ENCODE measurements at places on chromosomes 2 and 18. TPM values are rescaled to one million over a fixed set of nuclear protein-coding genes. Genes with fewer than 3 reads are reported as not detected.
A peak's percentile ranks its signal among the peaks of the same experiment; 100 is the strongest.

- DNase-seq, result no peak
Measured at GRCh38 chr18:50131591-50131990, 63.4 kb downstream of the MYO5B start.

- peak; percentile 7 for DNase-seq
Measured at GRCh38 chr2:143177096-143177786, 48.0 kb downstream of the ARHGAP15 start.

DNA sequence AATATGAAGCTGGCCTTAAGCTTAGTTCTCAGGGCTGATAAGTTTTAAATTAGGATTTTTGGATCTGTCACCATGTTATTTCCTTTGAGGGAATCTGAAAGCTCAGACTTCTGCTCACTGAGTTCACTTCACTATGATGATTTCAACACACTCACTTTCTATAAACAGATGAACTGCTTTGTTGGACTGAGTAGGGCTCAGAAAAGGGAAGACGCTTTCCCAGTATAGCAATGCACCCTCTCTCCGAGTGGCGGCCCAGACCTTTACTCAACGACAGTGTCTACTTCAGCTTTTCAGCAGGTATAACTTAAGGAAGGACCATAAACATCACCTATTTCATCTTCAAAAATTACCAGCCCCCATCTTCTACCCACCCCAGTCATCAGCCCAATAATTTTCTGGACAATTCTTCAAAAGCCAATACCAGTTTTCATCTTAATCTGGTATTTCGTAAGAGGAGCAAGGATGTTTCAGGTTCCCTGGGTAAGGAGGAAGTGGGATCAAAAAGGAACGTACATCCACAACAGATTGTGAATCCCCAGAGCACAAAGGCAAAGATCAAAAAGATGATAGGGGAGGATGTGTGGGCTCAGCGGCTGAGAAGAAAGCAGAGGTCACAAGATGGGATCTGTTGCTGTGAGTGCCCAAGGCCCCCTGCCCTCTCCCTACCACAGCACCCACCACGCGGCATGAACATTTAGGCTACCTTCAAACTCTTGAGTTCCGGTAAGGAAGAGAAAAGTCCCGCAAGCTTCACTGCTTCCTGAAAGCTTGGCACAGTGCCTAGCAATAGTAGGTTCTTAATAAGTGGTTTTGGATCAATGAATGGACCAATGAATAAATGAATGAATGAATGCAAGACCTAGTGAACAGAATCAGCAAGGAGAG is 41.9 kb downstream of the LPIN2 start:
- no peak for DNase-seq

- no peak for DNase-seq
Measured at GRCh38 chr2:11699686-11700670, 30.0 kb upstream of the NTSR2 start.

DNA sequence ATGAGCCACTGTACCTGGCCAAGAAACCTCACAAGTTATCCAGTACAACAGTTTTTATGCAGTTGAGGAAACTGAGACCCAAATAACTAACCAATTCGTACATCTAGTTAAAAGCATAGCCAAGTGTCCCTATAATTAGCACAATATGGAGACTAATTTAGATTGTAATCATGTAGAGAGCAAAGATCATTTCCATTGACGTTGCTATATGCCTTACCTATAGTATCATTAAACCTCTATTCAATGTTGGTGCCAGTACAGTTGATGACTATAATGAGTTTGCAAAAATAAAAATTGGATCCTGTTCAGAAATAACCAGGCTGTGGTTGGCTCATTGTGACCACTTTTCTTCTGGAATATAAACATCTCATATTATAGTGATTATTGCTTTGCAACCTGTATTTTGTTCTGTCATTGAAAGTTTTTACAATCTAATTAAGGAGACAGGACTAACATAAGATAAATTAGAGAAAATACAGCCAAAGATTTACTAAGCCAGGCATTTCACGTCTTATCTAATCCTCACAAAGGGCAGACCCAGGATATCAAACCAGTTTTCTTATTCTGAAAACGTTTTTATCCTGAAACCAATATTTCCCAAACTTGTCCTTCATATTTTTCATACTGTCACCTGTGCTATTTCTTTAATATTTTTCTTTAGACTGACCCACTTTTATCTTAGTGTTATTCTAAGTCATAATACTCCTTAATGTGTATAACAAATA is 130.0 kb upstream of the STON1 start:
- no peak for DNase-seq

DNA sequence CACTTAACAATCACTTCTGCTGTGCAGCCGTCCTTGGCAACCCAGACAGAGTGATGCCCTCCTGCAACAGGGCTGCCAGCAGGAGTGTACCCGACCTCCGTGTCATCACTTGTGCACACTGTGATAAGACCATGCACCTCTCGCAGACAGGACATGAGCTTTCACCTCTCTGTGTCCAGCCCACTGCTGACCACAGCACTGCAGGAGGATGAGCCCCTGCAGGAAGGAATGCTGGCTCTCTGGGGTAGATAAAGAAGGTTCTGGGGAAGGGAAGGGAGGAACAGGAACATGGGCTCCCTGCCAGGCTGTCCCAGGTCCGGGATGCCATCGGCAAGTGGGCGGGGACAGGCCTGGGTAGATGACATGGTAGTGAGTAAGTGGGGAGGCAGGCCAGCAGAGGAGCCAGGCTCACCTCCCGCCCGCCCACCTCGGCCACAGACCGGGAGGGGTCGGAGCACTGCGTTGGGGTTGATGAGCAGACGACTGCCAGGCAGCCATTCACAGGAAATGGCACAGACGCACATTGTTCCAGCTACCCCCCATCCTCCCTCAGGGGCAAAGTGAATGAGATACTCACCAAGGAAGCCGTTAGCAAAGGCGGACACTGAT is 18.6 kb upstream of the COL6A3 start:
- no peak for DNase-seq

DNA sequence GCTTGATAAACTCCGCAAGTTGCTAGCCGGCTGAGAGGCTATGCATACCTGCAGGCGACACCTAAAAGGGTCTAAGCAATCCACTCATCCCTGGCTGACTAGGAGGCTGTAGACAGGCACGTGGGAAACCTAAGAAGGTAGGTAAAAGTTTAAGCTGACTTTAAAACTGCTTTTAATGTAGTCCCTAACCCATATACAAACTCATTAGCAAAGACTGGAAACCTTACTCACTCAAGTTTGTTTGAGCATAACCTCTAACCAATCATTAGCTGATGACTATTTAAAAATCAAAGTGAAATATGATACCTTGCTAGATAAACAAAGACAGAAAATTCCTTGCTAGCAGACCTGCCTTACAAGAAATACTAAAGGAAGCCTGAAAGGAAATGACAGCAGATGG is 106.4 kb downstream of the EXOC6B start:
- no peak for DNase-seq

DNA sequence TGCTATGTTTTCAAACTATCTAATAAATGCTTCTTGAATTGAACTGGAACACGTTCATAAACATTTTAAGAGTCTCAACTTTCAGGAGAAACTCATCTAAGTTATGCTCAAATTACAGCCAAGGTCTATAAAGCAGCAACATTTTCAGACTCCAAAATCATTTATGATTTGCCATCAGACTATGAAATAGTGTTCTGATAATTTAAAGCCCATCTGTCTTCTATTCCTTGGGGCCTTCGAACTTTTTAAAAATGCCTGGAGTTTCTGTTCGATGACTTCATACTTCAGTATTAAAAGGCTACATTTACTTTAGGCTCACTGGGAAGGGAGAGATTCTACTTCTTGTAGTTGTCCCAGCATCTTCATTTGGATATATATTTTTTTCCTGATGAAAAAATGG is 73.6 kb upstream of the NXPH2 start:
- DNase-seq, result no peak

- no peak for DNase-seq
Measured at GRCh38 chr18:31056296-31056695, 13.8 kb upstream of the DSC3 start.

DNA sequence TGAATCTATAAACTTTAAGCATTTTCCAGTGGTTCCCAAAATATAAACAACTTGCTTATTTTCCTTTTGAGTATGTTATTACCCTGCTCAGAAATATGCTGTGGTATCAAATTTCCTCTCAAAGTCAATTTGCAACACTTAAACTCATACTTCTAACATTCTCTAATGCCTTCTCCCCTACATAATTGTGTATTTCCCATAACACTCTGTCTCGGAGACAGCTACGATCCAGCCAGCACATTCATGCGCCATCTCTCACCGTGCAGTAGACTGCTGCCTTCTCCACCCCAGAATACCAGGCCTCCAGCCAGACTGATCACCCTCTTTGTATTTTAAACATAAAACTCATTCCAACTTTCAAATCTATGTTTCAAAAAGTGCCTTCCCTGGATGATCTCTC is 41.8 kb downstream of the TIMM21 start:
- DNase-seq, result no peak

DNA sequence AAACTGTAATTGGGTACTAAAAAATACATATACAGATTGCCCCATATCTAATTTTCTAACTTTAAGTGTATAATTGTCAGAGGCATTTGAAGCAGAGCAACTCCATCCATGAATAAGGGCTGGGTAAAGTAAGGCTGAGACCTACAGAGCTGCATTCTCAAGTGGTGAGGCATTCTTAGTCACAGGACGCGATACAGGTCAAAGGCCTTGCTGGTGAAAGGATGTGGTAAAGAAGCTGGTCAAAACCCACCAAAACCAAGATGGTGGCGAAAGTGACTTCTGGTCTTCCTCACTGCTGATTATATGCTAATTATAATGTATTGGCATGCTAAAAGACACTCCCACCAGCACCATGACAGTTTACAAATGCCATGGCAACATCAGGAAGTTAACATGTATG is 50.0 kb downstream of the SLC8A1 start:
- no peak for DNase-seq

GRCh38 chr2:233426619-233427342 is 72.5 kb downstream of the DGKD start:
- no peak for DNase-seq

DNA sequence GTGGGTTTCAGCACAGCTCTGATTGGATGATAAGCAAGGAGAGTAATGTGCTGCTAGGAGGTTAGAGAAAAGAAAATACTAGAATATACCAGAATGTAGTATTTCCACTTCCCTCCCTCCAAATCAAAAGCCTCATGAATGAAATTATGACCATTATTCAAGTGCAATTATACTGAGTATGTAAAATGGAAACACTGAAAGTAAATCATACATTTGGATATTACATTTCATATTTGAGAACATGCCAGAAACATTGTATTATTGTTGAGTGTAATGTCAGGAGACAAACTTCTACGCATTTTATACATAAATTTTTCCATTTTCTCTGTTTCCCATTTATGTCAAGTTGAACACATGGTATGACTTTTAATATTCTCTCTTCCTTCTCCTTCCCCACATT is 942 bp upstream of the CETN1 start:
- no peak for DNase-seq

DNA sequence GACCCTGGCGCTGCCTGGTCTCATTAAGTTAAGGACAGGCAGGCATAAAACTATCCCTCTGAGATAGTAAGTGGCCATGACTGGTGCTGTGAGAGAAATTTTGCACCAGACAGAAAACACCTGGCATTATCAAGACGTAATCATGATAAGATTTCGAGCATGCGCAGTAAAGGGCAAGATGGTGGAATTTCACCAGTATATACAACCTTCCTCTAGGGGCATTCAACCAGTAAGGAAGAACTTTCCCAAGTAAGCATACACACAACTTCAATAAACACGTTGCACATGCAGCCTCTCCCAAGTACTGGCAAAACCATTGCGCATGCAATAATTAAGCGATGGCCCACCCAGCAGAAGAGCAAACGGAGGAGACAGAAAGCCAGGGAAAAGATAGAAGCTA is 1376.4 kb upstream of the CRIM1 start:
- no peak for DNase-seq

DNA sequence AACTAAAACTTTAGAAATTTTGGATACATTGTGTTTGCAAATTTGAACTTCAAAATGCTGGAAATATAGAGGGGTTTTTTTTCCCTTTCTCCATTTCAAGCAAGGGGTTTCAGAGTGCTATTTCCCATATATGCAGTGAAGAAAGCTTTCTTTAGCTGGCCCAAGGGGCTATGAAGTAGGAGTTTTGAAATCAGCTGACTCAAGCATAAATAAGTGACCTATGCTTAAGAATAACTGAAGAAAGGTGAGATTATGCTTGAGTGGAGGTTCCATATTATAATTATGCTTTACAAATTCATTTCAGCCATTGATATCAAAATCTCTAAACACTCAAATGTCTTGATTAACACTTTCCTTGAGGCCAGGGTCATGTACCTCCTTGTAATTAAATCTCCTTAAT is 51.0 kb upstream of the RBBP8 start:
- DNase-seq, result no peak

DNA sequence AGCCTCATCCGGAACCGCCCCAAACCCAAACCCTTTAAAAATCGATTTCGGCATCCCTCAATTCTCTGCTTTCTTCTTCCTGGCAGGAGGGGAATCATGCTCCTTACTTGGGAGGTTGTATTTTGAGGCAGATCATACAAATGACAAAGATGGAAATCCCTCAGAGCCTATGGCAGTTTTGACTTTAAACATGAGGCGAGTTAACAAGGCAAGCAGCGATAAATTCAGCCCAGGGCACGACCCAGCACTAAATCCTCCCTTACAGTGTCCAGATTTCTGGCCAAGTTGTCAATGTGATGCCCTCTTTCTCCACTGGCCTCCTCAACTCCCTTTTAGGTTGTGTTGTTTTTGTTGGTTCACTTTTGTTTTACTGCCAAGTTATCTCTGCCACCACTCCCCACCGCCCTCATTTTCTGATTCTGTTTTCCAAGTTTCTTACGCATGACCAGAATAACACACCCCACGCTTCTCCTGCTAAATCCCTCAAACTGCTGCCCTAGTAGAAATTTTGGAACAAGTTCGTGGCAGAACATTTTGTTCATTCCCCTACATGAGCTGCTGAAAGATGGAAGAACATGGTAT is 68.3 kb downstream of the CTAGE1 start:
- DNase-seq, result peak; percentile 71

DNA sequence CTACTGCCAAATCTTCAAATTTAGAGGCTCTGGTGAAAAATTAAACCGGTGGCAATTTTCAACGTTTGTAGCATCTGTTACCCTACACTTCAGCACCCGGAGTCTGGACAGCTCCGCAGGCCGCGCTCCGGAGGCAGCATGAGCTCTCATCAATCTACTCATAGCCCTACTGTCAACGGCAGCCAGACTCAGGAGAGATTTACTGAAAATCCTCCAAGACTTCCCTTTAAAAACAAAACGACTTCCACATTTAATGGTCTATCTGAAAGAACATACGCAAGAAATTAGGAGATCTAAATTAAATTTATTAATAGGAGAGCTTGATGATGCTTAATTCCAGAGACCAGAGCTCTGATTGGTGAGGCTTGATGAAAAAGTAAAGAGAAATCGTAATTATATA is 970 bp upstream of the ADCYAP1 start:
- DNase-seq, result peak; percentile 77

The ZNF385B gene
- polyA plus RNA-seq, result 12.1 TPM

The PID1 gene
- 4.8 TPM for polyA plus RNA-seq

The C1QL2 gene
- not detected for polyA plus RNA-seq

The CCL20 gene
- 0.66 TPM for polyA plus RNA-seq

The LHCGR gene
- 0.70 TPM for polyA plus RNA-seq

The IL1RL2 gene
- 0.98 TPM for polyA plus RNA-seq

The RFX8 gene
- 0.95 TPM for polyA plus RNA-seq

The TEX44 gene
- polyA plus RNA-seq, result not detected

The USP37 gene
- 16.1 TPM for polyA plus RNA-seq

The INHBB gene
- polyA plus RNA-seq, result not detected

The TNS1 gene
- 75.9 TPM for polyA plus RNA-seq

Data from renal pelvis (tissue), 12 donors.